ENCODE measurements at places on chromosomes 16 and 17.

GRCh38 chr17:4576161-4576558, 8.2 kb upstream of the SMTNL2 start:
- DNase-seq, result no peak

GRCh38 chr17:40402668-40403067, 15.0 kb downstream of the TOP2A start:
- no peak for DNase-seq

DNA sequence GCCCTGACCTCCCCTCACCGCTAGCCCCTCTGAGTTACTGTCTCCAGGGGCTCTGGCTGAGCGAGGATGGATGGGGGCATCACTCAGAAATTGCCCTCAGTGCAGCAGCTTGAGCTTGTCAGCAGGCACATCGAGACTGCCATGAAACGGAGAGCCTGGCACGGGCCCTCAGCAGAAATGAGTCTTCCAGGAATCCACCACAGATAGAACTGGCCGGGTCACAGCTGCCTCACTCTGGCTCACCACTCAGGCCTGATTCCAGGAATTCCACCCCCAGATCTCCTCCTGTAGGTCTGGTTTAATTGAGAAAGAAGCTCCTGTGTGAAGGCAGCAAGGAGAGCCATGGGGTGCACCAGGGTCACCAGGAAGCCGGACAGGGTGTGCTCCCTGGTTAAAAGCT, 85.5 kb downstream of the GSG1L start:
- DNase-seq, result no peak

DNA sequence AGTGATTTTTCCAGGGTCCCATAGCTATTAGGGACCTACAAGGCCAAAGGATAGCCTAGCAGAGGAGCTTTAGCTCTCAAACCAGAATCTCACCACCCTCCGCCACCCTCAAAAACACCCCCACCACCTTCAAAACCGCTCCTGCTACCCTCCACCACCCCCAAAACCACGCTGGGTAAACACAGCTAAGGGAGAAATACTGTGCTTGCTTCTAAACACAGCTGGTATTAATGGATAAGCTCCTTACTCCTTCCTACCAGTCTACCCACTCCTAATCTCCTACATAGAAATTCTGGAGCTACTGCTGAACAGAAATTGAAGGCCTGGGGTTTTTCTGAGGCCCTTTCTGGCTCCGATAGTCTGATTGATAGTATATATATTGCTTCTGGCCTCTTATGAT, 2.2 kb upstream of the LPCAT2 start:
- DNase-seq, result no peak

DNA sequence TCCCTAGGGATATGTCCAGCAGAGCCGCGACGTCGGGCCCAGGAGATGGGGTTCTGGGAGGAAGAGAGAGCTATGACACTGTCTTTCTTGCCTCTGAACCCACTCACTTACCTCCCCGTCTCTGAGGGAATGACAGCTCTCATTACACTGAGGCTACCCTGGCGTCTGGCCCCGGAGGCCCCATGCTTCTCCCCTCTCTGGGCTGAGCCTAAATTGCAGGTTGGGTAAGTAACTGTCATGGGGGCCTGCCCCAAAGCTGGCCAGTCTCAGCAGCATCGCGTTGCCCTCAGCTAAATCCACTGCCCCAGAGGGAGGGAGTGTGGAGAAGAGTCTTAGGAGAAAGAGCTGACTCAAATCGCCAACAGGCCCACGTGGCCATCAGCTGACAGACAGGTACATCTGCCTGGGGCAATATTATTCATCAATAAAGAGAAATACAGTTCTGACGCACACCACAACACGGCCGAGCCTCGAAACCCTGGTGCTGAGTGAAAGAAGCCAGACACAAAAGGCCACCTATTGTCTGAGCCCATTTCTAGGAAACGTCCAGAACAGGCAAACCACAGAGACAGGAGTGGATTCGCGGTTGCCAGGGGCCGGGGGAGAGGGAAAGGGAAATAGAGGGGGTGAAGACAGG, 156.4 kb downstream of the C16orf95 start:
- no peak for DNase-seq

DNA sequence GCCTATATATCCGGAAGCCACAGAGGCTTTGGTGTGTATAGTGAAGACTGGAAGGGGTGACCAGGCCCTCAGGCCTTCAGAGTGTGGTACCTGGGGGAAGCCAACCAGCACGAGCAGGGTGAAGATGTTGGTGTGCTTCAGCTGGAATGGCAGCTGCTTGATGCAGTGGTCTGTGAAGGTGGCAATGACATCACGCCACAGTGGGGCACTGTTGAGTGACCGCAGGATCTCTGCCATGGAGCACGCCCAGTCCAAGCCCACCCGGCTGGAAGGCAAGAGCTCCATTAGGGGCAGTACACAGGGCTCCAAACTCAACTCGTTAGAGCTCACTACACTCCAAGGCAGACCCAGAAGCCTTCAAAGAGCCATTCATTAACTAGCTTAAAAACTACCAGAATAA, 68.5 kb upstream of the ATP2A3 start:
- DNase-seq, result peak; percentile 58

DNA sequence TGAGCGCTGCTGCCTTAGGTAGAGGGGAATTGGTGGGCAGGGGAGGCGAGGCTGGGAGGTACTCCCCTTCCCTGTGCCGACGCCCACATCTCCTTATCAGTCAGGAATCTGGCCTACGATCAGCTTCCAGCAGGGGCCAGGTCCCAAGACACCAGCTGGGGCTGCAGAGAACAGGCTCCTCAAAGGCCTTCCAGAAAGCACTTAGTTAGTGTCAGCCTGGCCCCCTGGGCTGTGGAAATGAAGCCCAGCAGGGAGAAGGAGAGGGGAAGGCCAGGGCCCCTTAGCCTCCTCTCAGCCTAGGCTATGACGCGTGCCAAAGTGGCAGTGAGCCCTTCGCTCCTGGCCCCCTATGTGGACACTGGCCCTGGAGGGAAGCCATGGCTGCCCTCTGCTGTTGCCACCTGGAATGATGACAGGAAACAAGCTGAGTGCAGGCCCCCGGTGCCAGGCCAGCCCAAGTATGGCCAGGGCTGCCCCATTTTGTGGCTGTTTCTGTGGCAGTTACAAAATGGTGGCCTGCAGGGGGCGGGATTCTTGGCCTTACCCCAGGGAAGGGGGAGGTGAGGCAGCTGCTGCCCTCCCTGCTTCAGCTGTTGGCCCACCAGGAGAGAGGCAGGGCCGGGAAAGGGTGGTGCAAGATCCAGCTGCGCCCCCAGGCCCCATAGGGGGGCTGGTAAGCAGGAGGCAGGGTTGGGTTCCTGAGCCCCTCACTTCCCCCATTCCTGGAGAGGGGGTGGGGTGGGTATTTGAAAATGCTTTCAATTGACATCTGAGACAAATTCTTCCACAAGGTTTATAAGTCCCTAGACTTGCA, 11.3 kb downstream of the TBX4 start:
- DNase-seq, result peak; percentile 73

DNA sequence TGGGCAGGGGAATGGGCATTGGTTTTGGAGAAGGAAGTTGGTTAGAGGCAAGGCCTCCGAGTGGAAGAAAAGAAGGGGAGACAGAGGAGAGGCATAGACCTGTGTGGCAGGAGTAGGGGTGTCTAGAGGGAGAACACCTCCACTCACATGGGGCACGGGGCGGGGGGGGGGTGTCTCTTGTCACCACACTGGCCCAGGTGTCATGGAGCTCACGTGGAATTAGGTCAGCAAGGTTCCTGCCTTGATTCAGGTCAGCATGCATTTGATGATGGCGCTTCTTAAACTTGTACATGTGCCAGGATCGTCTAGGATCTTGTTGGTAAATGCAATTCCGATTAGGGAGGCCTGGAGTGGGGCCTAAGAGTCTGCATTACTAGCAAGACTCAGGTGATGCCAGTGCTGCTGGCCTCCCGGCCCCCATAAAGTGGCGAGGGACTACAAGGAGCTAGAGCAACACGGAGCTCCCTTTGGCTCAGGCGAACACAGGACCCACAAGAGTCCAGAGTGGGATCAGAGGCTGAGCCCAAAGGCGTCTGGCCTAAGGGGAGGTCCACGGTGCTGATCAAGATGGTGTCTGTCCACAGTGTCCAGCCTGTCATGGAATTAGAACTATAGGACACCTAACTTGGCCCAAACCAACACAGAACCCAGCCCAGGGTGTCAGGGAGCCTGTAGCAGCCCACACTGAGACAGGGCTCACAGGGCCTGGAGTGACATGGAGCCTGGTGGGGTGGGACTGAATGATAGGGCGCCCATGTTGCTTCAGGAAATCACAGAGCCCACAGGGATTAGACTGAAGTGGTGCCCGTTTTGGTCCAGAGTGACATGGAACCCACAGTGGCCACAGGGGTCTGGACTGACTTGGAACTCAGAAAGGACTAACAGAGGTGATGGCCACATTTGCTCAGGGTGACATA, 16.7 kb downstream of the EPOP start:
- DNase-seq, result no peak

GRCh38 chr17:32927724-32928585, at the start of gene TMEM98:
Gene TMEM98, plus strand, starts transcription at chr17:32928153. Its CDS starts 3,376 bp downstream, at chr17:32931529.
- DNase-seq, result peak; percentile 63

- no peak for DNase-seq
Measured at GRCh38 chr16:6114691-6115090, 1017.1 kb upstream of the EEF2KMT start.

- DNase-seq, result no peak
Measured at GRCh38 chr16:6684076-6684673, 648.5 kb upstream of the RBFOX1 start.

DNA sequence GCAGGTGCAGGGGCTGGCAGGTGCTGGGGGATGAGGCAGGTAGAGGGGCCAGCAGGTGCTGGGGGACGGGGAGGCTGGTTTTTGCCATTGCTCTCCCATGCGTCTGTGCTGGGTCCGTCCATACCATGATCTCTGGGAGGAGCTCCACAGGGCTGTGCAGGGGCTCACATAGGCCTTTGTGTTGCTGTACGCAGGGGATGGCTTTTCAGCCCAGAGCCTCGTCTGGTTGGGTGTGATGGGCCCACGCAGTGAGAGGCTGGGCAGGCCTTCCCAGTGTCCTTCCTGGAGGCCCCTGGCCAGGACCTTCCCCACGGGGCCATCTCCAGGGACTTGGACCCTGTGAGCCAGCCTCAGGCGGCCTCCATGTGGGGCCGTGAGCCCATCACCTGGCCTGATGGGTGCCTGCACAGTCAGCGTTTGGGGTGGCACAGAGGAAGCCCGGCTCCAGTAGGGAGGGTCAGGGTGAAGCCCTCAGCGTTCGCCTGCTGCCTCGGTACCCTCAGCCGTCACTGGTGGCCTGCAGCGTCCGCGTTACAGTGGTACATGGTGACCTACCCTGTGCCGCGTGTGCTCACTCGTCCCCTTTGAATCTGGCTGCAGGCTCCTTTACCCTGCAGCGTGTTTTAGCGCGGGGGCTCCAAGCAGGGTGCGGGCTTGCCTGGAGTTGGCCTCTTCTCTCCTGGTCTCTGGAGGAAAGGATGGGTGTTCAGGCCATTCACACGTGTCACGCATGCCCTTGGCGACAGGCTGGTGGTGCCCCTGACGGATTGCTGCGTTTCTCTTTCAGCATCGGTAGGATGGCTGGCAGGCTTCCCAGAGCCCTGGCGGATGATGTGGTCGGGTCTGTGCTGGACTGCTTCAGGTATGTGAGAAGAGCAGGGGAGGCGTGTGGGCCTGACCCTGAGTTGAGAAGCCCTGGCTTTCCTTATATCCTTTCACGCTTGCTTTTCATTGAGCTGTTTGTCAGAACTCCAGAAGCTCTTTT, 30.6 kb downstream of the ZNF750 start:
- DNase-seq, result no peak

- no peak for DNase-seq
Measured at GRCh38 chr17:34243364-34244320, 11.4 kb upstream of the CCL2 start.

DNA sequence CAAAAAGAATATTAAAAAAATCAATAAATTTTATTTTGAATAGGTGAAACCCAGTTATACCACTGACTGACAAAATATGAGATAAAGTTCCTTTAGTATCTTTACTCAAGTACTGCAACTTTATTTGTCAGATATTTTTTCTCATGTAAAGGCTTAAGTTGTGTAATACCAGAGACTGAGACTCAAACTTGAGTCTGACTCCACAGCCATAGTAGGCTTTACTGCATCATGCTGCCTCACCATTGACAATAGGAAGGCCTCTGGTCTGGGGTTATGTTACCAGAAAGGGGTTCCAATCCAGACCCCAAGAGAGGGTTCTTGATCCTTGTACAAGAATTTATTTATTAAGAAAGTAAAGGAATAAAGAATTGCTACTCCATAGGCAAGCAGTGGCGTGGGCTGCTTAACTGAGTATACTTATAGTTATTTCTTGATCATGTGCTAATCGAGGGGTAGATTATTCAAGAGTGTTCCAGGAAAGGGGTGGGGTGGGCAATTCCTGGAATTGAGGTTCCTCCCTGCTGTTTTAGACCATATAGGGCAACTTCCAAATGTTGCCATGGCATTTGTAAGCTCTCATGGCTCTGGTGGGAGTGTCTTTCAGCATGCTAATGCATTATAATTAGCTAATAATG, 187.4 kb upstream of the WSB1 start:
- no peak for DNase-seq

DNA sequence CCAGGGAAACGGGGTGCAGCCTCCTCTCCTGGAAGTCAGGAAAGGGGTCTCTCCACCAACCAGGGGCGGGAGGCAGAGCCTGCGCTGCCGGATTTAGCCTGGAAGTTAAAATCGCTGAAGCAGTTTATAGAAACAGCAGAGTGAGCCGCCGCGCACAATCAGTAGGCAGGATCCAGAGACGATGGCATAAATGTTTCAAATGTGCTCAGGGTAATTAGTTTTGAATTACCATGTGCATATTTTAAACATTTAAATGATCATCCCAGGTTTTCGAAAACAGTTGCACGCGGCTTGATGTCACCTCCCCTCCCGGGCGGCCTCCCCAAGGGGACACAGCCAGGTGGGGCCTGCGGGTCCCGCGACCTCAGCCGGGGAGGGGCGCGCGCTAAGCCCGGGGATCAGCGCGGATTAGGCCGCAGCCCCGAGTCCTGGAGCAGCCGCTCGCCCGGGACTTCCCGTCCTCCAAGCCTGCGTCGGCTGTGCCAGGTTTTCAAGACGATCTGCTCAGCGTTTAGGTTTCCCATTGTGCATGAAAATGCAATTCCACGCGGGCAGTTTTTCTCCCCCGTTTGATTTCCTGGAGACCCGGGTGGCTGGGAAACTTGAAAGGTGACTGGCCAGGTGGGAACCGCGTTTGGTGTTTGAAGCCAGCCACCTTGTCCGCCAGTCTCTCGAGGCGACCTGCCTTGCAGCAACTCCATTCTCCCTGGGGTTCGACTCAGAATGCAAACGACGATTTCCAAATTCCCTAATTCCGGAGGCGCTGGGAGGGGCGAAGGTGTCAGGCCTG, 78.3 kb downstream of the RPA1 start:
- peak; percentile 66 for DNase-seq

GRCh38 chr16:48381201-48381600, 4.0 kb downstream of the SIAH1 start:
- DNase-seq, result no peak

DNA sequence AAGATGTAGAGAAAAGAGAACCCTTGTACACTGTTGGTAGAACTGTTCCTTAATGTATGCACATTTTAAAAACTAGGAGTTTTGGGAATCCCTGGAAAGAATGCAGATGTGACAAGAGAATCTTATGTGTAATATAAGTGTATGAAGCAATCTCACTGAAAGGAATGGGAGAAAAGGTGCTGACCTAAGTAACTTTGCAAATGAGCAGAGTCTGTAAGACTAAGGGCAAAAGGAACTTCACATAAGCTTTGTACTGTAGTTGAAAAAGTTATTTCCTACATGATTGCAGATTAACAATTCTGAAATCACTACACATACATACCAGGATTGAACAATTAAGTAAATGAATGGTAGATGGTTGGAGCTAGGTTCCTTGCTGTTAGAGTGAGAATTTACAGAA, 22.3 kb downstream of the CBLN1 start:
- no peak for DNase-seq
